ENCODE measurements at places on chromosomes 13 and 19.
A peak's percentile ranks its signal among the peaks of the same experiment; 100 is the strongest.

GRCh38 chr19:801030-801860 is 4.0 kb downstream of the PTBP1 start:
- DNase-seq: peak; percentile 45

DNA sequence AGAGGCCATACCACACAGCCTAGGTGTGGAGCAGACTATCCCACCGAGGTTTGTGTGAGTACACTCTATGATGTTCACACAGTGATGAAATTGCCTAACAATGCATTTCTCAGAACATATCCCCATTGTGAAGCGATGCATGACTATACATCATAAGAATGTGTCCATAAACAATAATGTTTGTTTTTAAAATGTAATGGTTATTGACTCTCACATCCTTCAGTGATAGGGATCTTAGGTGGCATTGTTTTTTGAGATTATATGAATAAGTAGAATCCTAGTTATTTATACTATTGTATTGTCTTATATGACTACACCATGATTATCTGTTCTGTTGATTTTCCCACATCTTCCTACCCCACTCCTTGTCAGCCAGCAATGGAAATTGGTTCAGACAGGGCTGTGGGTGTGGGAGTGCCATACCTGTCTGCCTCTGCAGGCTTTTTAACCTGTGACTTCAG is 13.6 kb downstream of the CCNA1 start:
- no peak for DNase-seq

GRCh38 chr19:46913198-46913851 is 52.5 kb downstream of the ARHGAP35 start:
- no peak for DNase-seq

GRCh38 chr19:47275791-47276461 is 1.2 kb downstream of the INAFM1 start:
- DNase-seq: peak; percentile 56

GRCh38 chr13:72620874-72621273 is 106.6 kb downstream of the MZT1 start:
- no peak for DNase-seq

DNA sequence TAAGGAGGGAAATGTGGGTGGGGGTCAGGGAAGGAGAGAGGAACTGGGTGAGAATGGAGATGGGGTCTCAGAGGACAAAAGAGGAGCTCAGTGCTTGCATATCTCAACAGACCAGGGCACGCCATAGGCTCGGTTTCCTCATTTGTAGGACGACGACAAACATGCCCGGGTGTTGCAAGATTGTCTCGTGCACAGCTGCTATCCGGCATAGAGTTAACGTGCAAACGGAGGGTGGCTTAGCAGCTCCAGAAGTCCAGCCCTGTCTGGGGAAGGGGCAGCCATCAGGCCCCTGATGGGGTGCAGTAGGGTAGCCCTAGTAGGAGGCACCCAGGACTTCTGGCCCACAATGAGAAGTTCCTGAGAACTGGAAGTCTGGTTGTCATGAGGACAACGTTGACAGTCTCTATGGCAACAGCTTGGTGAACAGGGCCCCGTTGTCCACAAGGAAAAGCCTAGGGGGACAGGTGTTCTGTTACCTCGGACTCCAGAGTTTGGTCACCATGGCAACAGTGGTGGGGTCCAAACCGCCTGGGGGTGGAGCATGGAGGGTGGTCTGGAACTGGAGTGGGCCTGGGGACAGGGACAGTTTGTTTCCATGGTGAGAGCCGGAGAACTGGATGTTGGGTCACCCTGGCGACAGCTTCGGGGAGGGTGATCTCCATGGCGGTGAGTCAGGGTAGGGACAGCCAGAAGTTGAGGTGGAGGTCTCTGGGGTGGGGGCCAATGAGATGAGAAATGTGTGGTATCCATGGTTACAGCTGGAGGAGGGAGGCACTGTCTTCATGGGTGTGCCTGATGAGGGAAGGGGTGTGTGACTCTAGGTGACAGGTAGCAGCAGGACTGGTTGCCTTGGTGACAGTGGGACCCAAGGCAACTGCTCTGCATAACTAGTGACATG is 16.8 kb downstream of the TM6SF2 start:
- no peak for DNase-seq

DNA sequence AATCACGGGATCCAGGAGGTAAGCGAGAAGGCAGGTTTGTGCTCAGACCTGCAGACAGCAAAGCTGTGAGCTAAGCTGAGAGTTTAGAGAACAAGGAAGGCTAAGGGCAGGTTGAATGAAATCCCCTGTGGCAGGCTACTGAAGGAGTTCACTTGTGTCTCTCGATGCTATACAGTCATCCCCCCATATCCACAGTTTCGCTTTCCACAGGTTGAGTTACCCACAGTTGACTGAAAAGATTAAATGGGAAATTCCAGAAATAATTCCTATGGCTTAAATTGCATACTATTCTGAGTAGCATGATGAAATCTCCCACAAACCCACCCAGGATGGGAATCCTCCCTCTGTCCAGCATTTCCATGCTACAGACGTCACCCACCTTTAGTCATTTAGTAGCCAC is 49.6 kb downstream of the ABCC4 start:
- no peak for DNase-seq

- no peak for DNase-seq
Observed at GRCh38 chr19:43101950-43102349, 19.4 kb upstream of the PSG2 start.

DNA sequence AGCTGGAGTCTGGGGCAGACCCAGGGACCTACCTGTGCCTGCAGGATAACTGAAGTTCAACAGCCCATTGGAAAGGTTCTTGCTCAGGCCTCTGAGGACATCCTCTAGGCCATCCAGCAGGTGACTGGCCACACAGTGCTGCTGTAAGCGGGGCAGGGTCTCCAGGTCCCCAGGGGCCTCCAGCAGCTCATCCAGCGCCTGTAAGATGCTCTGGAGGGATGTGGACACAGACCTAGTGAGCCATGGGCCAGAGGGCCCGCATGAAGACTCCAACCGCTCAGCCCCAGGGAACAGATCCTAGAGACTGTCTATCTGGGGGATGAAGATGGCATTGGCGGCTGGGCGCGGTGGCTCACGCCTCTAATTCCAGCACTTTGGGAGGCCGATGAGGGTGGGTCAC is 14.0 kb downstream of the ADGRE2 start:
- no peak for DNase-seq

GRCh38 chr19:48874303-48875135 is 2.3 kb downstream of the PPP1R15A start:
- DNase-seq: peak; percentile 47

GRCh38 chr19:34998777-34999497 is 1.2 kb upstream of the GRAMD1A start:
- no peak for DNase-seq

DNA sequence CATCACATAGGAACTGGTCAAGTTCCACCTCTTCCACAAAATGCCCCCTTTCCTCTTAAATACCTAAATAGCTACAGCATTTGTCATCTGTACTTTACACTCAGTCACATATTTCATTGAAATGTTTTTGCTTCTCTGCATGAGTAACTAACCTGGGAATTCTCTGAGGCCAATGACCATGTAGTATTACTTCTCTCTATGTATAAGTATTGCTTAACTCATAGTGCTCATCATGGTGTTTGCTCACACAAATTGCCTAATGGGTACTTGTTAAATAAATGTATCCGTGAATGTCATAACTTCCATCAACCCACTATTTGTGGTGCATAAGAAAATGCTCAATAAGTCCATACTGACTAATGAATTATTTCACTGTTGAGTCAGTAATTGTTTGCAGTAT is 115.5 kb downstream of the FGF14 start:
- peak; percentile 84 for DNase-seq

GRCh38 chr13:58051396-58051795 is 419.9 kb downstream of the PCDH17 start:
- no peak for DNase-seq

DNA sequence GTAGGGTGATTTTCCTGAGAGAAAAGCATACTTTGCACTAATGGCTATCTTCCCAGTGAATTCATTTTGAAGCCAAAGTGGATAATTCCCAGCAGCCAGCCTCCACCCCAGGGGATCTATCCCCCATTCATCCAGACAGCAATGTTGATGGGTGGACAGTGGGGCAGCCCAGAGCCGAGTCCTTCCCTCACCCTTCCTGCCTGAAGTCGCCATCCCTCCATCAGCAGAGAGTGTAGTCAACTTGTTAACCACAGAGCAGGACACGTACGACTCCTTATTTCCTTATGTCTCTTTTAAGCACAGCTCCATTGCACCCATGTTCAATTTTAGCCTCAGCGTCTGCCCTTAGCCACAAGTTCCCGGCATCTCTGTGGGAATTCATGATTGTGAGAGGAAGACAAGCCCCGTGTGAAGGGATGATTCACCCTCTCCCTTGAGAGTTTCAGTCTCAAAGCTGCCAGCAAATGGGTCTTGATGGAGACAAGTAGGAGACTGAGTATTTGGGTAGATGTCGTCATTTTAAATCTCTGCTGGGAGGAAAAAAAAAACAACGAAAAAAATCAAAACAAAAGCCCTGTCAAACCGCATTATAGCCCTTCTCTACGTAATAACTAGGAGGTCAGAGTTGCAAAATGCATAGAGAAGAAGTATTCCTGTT is 58.3 kb upstream of the MEDAG start:
- peak; percentile 100 for DNase-seq

GRCh38 chr13:32264407-32264806 is 50.8 kb downstream of the ZAR1L start:
- DNase-seq: peak; percentile 58

DNA sequence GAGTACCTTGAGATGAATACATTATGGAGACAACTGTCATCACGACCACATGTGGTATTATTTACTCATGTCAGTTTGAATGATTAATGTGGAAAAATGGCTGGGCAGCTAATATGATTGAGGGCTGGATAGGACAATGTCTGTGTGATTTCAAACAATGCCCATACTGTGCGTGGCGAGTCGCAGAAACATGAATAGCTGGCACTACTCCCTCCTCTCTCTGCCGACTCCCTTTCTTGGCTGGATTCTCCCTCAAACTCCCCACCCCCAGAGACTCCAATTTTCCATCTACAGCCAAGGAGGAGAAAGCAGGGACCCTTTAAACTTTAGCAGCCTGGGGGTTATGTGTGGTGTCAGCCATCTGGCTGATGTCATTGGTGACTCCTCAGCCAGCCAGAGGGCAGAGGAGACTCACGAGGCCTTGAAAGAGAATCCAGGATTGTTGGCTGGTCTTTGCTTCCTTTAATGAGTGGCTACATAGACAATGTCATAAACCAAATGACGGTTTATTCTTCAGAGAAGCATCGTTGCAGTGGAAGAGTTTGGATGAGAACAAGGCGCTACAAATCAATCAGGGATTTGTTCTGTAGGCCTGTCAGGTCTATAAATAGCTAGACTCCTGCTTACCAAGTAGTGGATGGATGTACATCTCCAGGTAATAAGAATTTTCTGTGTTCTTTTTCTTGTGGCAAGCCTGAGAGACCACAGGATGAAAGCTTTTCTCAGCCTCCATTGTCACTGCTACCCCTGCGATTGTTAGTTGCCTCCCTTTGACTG is 165.6 kb downstream of the DLEU7 start:
- no peak for DNase-seq

DNA sequence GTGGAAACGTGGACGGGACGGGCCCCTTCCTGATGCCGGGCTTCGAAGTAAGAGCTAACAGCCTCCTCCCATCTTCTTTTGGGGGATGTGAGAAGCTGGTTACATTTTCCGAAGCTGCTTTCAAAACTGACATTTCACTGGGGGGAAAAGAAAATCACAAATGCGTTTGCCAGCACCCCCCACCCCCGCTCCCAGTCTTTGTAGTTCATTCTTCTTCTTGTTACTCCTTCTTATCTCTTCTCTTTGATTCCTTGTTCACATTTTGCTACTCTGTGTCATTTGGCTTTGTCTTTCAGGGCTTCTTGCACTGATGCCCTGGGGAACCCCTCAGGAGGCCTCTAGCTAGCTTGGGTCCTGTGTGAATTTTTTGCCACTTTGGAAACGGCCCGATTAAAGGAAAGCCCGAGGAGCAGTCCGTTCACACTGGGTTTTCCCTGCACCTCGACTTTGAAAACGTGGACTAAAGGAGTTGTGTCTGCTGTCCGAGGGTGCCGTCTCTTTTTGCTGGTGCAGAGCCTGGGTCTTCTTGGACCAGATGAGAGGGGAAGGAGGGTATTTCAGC is 1.3 kb downstream of the CARM1 start:
- no peak for DNase-seq

- peak; percentile 42 for DNase-seq
Observed at GRCh38 chr19:32651729-32652140, 23.2 kb downstream of the ANKRD27 start.

DNA sequence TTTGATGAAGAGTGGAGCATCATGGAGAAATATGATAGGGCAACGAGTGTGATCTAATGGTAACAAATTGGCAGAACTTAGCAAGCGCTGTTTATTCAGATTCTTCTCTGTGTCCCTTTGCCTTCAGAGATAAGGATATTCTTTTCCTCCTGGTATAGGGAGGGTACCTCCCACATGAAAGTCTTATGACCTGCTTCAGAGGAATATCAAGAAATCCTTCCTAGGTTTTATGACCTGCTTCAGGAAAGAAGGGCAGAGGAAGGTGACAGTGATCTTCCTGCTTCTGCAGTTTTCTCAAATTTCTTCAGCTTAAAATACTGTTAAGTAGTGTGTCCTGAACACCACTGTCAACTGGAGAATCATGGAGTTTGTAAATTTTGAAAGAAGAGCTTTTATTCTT is 144.3 kb downstream of the DNAJC15 start:
- no peak for DNase-seq

- no peak for DNase-seq
Observed at GRCh38 chr19:10855879-10856522, 7.8 kb downstream of the C19orf38 start.

DNA sequence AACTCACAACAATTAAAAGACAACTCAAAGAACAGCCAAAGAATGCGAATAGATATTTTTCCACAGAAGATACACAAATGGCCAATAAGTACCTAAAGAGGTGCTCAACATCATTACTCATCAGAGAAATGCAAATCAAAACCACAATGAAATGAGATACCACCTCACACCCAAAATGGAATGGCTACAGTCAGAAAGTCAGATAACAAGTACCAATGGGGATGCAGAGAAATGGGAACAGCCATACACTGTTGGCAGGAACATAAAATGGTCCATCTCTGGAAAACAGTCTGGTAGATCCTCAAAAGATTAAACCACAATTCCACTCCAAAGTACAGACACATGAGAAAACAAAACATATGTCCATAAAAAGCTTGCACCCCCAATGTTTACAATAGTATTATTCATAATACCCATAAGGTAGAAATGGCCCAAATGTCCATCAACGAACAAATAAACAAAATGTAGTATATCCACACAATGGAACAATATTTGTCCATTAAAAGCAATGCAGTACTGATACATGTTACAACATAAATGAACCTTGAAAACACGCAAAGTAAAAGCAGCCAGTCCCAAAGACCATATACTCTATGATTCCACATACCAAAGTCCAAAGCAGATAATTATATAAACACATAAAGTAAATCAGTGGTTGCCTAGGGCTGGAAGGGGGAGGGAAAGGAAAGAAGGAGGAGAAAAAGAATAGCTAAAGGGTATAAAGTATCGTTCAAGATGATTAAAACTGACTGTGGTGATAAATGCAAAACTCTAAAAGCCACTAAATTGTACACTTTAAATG is 19.6 kb downstream of the USP12 start:
- DNase-seq: no peak

- DNase-seq: no peak
Observed at GRCh38 chr19:45897261-45897812, 5.1 kb downstream of the MYPOP start.

GRCh38 chr19:15433519-15434069 is 14.8 kb upstream of the AKAP8L start:
- no peak for DNase-seq

All from astrocyte of the spinal cord (primary cell).